ENCODE measurements at places on chromosomes 2 and 18.

DNA sequence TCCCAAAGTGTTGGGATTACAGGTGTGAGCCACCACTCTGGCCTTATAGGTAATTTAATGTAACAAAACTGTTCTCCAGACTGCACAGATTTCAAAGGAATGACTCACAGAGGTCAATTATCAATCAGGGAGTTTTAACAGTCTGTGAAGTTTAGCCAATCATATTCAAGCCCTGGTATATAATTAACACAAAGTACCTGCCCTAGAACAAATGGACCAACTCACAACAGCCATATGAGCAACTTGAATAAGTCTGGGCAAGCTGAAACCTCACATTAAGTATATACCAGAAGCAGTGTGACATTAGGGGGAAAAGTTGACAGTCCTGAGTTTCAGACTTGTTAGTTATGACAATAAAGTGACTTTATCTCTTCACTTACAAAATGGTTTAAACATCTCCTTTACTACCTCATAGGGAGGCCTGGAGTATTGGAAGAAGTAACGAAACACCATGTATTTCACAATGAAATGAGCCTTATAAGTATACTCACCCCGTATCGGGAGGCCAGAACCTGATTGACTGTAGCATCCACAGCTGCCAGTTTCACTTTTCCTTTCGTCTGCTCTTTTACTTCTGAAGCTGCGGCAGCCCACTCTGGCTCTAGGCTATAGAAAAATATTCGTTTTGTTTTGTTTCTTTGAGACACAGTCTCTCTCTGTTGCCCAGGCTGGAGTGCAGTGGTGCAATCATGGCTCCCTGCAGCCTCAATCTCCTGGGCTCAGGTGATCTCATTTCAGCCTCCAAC, 22.2 kb downstream of the PDIA6 start:
- peak; percentile 43 for DNase-seq

DNA sequence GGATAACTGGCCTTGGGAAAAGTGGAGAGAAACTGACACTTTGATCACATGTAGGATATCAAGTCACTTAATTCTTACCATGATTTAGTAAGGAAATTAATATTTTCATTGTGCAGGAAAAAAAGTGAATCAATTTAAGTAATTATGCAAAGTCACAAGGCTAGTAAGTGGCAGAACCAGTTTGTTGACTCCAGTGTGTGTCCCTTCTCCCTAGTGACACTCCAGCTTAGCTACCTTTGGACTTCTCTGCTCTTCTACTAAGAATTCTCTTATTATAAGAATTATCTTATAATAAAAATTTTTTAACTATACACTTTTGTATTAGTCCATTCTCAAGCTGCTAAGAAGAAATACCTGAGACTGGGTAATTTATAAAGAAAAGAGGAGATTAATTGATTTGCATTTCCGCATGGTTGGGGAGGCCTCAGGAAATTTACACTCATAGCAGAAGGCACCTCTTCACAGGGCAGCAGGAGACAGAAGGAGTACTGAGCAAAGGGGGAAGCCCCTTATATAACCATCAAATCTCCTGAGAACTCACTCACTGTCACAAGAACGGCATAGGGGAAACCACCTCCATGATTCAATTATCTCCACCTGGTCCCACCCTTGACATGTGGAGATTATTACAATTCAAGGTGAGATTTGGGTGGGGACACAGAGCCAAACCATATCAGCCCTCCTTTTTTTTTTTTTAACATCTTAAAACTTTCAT, 13.6 kb downstream of the COL4A4 start:
- DNase-seq, result no peak

GRCh38 chr2:79388024-79388423, 124.8 kb upstream of the CTNNA2 start:
- no peak for DNase-seq

DNA sequence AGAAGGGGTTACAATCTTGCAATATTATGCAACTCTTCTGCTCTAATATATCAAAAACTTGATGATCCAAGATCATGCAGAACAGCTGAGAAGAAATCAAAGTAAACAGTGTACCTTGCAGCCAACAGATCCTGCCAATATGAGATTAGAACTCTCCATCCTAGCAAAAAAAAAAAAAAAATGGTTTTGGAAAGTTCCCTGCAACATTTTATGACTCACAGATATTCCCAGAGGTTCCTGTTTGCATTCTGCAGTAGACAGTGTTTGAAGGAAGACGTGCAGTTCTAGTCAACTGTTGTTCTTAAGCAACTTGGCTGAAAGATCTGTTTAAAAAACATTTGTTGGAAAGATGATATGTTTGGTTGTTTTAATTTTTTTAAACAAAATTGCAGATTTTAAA, 103.6 kb upstream of the WDR75 start:
- DNase-seq, result no peak

- no peak for DNase-seq
Measured at GRCh38 chr2:241116606-241117560, 14.8 kb upstream of the MTERF4 start.

DNA sequence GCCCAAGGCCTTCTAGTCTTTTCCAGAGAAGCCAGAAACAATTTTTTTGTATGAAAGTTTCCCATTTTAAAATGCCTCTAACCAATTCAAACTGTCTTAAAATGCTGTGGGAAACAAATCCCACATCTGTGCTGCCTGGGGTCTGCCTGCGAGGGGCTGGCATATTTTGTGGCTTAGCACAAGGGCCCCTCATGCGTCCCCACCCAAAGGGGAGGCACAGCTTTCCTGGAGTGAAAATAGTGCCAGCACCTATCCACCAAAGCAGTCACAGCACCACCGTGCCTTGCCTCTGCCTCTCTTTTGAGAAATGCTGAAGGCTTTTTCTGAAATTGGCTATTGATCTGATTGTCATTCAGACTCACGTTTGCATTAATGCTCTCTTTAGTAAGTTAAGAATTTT, 22.2 kb upstream of the GNAL start:
- no peak for DNase-seq

DNA sequence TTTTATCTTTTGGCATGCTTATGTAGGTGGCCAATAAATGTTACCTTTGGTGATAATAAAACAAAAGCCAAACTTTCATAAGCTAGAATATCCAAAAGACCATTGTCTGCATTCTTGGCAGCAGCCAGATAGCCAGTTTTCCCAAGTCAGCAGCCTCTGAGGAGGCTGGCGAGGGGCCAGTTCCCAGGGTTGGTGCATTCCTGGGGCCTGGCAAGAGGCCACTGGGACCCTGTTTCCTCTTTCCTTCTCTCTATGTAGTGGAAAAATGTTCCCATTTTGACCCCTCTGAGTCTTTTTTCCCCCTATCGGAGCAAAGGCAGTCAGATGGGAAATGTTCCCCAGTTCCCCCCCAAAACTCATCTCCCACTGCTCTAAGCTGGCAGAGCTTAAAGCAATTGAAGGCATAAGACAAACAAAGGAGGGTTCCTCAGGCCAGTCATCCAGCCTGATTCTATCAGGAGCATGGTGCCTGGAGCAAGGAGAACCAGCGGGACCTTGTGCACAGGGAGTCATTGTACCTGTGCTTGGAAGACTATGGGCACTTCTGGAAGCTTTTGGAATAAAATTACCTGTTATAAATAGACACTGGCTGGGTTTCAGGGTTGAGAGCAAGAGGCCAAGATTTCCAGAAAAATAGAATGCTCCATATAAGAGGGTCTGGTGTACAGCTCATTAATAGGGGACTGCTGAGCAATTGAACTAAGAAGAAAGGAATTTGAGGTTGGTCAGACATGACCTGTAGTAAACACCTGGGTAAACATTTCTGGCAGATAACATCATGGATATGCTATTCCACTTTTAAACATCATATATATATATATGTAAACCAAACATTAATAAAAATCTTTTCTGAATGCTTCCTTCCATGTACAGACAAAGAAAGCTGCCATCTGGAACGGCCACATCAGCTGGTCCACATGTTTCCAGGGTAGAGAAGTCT, 63.4 kb downstream of the NCKAP5 start:
- no peak for DNase-seq
